ENCODE measurements at places on chromosomes 2 and 18.
A peak's percentile ranks its signal among the peaks of the same experiment; 100 is the strongest.

DNA sequence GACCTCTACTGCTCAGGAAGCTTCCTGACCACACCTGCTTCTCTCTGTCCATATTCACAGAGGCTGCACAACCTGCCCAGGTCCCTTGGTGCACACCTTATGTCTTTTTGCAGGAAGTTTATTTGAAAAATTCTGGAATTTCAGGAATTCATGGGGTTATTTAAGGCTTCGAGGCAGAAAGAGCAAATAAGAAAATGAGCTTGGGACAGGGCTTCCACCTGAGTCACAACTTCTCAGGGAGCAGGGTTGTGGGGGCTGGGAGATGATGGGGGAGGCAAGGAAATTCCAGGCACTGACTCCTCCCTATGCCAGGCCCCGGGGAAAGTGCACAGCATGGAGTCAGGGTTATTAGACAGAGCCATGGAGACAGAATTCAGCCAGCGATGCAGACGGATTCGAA, 57.7 kb downstream of the INHBB start:
- DNase-seq = no peak

- no peak for DNase-seq
Measured at GRCh38 chr2:121611730-121612705, 37.2 kb downstream of the CLASP1 start.

GRCh38 chr18:44943311-44943881, 262.7 kb downstream of the SETBP1 start:
- no peak for DNase-seq

DNA sequence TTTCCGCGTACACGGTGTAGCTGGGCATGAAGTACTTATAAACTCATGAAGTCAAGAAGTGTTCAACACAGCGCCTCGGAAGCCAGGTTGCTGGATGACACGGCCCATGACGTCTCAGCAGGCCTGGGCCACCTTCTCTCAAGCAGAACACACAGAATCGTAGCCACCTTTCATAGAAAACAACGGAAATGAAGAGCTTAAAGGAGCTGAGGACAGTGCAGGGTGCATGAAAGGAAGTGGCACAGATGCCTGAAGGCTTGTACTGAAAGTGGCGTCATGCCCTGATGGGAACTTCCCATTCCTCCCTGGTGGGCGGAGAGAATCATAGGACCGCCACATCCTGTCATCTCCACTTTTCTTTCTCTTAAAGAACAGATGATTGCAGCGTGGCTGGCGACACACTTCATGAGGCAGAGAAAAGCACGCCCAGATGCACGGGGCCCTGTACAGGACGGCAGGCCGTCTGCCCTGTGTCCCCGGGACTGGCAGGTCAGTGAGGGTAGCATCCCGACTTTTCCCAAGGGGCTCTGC, 31.1 kb downstream of the HDAC4 start:
- DNase-seq = peak; percentile 70

- DNase-seq = no peak
Measured at GRCh38 chr2:142170847-142171246, 40.0 kb upstream of the LRP1B start.

DNA sequence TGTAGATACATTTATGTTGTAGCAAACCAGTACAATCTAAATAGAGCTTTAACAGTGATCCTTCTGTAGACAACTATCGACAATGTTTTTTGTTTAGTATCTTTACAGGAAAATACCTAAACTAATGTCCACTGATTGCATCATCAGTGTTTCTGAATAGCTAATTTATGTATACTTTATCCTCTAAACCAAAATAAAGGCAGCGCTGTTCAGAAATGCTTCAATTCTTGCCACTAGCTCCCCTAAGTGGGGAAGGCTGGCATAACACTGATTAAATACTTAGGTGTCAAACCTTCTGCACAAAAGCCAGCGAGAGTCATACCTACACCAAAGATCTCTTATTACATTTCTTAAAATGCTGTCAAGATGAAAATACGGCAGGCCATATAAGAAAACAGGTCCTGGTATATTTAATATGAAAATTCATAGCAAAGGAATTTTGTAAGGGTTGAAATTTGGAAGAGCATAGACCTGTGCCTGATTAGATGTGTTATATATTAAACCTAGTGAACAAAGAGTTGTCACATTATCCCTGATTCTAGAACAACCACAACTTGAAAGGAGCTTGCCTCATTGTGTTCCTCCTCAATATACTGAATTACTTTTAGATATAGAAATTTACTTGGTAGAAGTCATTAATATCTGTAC, 1693.4 kb upstream of the SLC39A10 start:
- DNase-seq = no peak

- DNase-seq = no peak
Measured at GRCh38 chr2:159044804-159045286, 76.4 kb downstream of the TANC1 start.
